ENCODE measurements at places on chromosomes 4 and X.
A peak's percentile ranks its signal among the peaks of the same experiment; 100 is the strongest.

- DNase-seq = no peak
Observed at GRCh38 chr4:46933686-46934085, 24.6 kb upstream of the COX7B2 start.

DNA sequence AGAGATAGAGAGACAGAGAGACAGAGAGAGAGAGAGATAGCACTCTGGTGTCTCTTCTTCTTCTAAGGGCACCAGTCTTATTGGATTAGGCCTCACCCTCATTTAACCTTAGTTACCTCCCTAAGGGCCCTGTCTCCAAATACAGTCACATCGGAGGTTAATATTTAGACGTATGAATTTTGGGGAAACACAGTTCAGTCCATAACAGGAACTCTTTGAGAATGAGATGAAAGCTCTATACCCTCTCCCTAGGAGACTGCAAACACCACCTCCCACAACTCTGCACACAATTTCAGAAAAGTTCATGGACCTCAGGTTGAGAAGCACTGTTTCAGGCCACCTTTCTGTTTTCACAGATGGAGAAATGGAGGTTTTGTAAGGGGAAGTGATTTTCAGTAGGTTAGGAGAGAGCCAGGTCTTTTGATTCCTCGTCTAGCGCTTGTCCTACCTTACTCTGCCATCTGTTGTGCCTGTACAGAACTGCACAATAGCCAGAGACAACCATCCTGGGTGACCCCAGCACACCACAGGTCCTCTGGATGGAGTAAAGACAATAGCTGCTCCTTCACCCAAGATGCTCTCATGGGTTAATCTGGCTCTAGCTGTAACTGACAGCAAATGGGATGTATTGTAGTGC lies 16.9 kb upstream of the LOC101059915 start:
- DNase-seq = no peak

DNA sequence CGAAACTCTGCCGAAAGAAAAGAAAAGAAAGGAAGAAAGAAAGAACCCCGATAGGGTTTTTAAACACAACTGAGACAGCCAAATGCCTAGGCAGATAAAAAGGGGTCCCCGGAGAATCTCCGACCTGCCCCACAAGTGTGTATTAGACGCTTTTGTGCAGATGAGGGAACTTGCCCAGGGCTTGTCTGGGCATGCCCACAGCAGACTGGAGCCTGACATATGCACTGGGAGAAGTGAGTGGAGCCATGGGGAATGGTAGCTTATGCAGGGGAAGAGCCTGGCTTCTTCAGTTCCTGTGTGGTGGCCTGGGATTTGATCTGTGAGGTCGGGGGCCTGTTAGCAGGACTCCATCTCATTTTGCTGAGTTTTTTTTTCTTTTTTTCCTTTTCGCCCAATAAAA lies 199.0 kb downstream of the GPC3 start:
- DNase-seq = no peak

DNA sequence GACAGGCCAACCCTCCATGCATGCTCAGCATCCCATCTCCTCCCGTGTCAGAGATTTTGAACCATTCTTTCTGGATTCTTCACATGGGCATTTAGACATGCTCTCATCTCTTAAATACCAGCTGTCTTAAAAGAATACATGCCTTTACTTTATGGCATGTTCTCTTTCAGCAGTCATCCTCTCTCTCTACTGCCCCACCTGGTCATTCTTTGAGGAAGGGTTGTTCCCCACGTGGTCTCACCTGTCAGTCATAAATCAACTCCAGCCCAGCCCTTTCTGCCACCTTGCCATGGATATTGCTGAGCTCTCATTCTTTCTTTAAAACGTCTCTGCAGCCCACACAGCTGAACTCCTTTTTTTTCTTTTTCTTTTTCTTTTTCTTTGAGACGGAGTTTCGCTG lies 111.3 kb downstream of the ARHGAP10 start:
- no peak for DNase-seq

DNA sequence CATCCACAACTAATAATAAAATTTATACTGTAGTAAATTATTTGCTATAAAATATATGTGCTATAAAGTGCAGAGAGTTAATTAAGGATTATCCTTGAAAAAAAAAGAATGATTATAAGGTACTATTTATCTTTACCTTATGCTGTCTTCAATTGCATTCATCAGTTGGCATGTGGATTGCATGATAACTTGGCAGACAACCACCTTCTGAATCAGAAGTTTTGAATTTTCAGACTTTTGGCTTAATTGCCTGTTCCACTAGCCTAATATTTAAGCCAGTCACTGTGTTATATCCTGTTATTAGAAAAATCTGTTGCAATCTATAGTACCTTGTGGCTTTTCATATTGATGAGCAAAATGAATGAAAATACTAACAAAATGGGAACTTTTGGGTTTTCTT lies 1040.3 kb upstream of the PCDH10 start:
- peak; percentile 11 for DNase-seq

- DNase-seq = no peak
Observed at GRCh38 chr4:92074839-92075238, 228.9 kb upstream of the GRID2 start.

- DNase-seq = no peak
Observed at GRCh38 chr4:178745203-178745602, 1303.0 kb upstream of the AGA start.

DNA sequence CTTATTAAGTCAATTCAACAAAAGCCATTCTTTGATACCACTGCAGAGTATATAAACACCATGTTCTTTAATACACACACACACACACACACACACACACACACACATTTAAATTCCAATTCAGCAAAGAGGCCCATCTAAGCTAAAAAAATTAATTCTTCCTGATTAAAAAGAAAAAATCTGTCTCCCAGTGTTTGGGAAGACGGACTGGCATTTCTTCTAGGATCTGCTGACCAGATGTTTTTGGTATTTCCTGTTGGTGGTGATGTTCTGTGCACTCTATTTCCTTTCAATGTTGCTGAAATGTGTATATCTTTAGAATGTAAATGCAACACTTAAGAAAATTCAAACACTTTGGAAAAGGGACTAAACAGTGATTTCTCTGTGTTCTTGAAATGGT lies 243.8 kb downstream of the THOC2 start:
- DNase-seq = no peak

GRCh38 chr4:16029886-16030285 lies 53.9 kb downstream of the PROM1 start:
- DNase-seq = no peak

- peak; percentile 52 for DNase-seq
Observed at GRCh38 chr4:85842540-85842939, 367.6 kb downstream of the ARHGAP24 start.

DNA sequence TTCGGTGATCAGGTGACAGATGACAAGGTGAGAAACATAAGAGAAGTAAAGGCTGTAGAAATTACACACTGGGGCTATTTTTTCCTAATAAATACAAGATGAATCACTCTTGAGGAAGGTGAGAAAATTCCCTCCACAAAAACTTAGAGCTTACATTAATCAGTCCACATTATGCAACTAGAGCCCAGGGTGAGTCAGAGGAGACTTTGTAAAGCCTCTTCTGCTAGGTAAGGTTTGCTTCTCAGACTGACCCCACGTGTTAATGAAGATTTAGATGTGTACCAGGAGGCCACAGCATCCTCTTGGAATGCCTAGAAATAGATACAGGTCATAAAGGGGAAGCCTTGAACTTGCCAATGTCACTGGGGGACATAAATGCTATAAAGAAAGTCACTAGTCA lies 396.0 kb upstream of the SMIM31 start:
- DNase-seq = no peak

DNA sequence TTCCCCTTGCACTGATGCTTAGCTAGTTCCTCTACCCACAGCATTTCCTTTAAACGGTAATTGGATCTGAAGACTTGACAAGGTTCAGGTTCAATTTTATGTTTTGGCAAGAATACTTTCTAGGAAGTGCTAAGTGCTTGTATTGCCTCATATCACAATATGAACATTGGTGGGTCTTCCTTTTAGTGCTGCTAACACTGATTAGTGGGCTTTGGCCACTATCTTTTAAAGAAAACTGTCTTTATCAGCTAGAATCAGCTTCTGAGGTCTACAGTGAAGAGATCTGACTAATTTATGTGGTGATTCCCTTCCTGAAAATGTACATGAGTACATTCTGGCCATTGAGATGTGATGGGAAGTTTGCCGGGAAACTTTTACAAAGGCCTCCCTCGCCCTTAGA lies 316.7 kb upstream of the KLF3 start:
- DNase-seq = no peak

GRCh38 chrX:53494436-53494835 lies 60.3 kb upstream of the HSD17B10 start:
- DNase-seq = no peak

Data from AG08395 (cell line).